ENCODE measurements at places on chromosomes 5 and 9. TPM values are rescaled to one million over a fixed set of nuclear protein-coding genes. Genes with fewer than 3 reads are reported as not detected.

The RFESD gene
- 2.4 TPM for total RNA-seq

The RARS1 gene
- 133 TPM for total RNA-seq

The BTNL9 gene
- 0.07 TPM for total RNA-seq

The SPATA31D4 gene
- not detected for total RNA-seq

The CER1 gene
- not detected for total RNA-seq

The MROH2B gene
- total RNA-seq, result not detected

The DHX29 gene
- total RNA-seq, result 30.7 TPM

The TRIM14 gene
- total RNA-seq, result 16.7 TPM

The FGF18 gene
- total RNA-seq, result 0.07 TPM

The PRR7 gene
- total RNA-seq, result 3.1 TPM

The CAVIN4 gene
- 0.43 TPM for total RNA-seq

The HTR4 gene
- total RNA-seq, result not detected

The LCN9 gene
- total RNA-seq, result not detected

The EHMT1 gene
- 82.1 TPM for total RNA-seq

The ENG gene
- 2.3 TPM for total RNA-seq

The TLX3 gene
- total RNA-seq, result not detected

The BTNL8 gene
- total RNA-seq, result not detected

The FER gene
- total RNA-seq, result 34.2 TPM

The POU5F2 gene
- 1.7 TPM for total RNA-seq

The EPB41L4B gene
- total RNA-seq, result 55.7 TPM

The NRG2 gene
- under 0.01 TPM for total RNA-seq

The LCN15 gene
- total RNA-seq, result not detected

The PCDHB2 gene
- 0.34 TPM for total RNA-seq
